Activated T-helper 1 cell treated with Interleukin-2 at 50 U/mL for 16 hours (primary cell): ENCODE measurements at places on chromosomes 16 and 17.

- no peak for DNase-seq
Observed at GRCh38 chr17:70355185-70355584, 185.9 kb downstream of the KCNJ2 start.

- no peak for DNase-seq
Observed at GRCh38 chr16:25161753-25162367, 50.3 kb downstream of the LCMT1 start.

DNA sequence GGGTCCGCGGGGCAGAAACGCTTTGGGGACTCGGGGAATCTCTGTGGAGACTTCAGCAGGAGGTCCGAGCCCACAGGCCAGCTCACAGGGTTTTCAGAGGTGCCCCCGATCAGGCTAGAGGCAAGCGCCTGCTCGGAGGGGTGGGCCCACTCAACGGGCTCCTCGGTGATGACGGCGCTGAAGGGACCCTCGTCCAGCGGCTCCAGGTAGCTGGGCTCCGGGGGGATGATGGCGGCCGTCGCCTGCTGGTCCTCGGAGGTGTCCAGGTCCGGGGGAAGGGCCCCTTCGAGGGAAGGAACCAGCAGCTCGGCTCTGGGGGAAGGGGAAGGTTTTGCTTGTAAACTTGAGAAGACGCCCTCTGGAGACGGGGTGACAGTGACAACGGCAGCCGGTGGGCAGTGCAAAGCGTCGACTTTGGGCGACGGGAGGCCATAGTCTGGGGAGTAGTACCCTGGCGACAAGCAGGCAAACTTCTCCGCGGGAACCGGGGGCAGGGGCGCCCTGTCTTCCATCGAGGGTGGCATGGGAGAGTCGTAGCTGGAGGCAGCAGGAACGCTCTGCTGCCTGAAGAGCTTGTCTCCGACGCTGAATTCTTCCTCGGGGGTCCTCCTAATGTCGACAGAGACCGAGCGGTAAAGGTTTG, 63.2 kb downstream of the ZNF778 start:
- no peak for DNase-seq

DNA sequence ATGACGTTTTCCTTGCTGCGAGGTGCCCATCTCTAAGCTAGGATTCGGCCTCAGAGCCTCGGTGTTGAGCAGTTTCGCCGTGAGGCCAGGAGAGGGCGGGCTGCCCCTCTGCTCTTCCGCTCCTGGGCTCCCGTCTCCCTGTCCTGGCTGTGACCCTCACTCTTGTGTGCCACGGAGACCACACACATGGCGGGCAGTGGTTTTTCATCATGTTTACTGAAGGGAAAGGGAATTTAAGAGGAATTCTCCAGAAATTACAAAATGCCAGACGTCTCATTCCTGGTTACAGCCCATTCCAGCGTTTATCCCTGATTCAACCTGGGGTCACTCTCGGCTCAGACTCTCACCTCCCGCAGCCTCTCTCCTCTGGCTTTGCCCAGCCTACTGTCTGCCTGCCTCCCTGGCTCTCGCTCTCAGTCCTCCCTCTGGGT, 96.8 kb upstream of the ELAC2 start:
- DNase-seq, result no peak

- no peak for DNase-seq
Observed at GRCh38 chr17:49964769-49965523, 4.0 kb upstream of the DLX4 start.
